ENCODE measurements at places on chromosomes 6 and 20.

DNA sequence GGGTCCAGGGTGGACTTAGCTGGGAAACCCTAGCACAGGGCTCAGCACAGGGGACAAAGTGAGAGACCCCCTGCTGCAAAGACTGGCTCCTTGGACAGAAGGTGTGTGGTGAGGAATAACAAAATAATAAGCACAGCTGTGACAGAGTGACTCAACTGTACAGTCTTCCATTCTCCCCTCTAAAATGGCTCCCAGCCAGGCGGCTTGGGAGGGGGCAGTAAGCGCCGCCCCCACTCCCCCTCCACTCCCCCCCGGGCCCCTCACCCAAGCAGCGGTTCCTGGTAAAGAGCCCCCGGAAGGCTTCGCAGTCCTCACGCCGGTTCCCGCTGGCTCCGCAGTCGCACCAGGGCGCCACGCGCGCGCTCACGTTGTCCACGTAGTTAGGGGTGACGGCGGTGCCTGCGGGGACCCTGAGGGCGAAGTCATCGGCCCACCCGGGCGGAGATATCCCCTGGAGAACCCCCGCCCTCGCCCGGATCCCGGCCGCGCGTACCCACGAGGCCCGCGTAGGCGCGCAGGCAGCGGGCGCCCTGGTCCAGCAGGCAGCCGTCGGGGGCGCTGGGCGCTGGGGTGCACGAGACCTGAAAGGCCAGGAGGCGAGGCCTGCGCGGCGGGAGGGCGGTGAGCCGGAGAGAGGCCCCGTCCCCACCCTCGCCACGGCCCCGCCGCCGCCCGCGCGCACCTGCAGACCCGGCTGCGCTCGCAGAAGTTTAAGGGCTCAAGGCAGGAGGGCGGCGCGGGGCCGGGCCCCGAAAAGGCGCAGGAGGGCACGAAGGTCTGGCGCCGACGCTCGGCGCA, 2.7 kb downstream of the GFRA4 start:
- DNase-seq: no peak

DNA sequence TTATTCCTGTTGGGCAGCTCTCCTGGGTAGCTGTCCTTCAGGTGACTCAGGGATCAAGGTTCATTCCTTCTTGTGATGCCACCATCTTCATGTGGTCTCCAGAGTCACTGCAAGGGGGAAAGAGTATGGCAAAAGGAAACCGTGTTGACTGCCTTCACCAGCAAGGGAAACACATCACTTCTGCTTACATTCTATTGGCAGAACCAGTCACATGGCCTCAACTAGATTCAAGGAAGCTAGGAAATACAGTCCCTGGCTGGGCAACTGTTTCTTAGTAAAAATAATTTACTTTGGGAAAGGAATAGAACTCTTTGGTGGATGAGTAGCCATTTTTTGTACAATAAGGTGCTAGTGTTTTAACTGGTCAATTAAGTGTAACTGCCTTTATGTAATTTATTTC, 5.3 kb downstream of the ANKRD6 start:
- DNase-seq: no peak

DNA sequence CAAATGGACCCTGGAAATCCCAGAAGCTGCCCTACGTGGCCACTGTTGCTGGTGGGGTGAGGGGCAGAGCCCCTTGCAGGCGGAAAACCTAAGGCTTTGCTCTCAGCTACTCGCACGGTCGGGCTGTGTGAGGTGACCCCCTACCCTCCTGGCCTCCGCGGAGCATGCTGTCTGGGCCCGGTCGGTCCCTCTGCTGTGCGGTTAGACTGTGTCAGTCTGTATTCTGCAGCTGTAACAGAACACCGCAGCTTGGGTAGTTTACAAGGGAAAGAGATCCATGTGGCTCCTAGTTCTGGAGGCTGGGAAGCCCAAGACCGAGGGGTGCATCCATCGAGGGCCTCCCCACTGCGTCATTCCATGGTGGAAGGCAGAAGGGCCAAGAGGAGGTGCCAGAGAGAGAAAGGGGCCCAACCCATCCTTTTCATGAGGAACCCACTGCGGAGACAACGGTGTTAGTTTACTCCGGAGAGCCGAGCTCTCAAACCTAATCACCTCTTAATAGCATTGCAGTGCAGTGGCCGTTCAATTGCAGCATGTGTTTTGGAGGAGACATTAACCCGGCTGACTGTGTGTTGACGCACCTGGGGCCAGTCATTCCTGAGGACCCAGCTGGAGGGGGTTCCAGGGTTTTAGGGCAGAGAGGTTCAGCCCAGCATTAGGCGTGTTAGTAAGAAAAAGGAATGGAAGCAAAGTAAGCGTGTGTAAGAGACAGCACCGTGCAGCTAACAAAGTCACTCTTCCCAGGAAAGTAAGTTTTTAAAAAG, 18.3 kb downstream of the COL9A3 start:
- no peak for DNase-seq

GRCh38 chr6:30557683-30557981, 537 bp downstream of the PRR3 start:
- no peak for DNase-seq

DNA sequence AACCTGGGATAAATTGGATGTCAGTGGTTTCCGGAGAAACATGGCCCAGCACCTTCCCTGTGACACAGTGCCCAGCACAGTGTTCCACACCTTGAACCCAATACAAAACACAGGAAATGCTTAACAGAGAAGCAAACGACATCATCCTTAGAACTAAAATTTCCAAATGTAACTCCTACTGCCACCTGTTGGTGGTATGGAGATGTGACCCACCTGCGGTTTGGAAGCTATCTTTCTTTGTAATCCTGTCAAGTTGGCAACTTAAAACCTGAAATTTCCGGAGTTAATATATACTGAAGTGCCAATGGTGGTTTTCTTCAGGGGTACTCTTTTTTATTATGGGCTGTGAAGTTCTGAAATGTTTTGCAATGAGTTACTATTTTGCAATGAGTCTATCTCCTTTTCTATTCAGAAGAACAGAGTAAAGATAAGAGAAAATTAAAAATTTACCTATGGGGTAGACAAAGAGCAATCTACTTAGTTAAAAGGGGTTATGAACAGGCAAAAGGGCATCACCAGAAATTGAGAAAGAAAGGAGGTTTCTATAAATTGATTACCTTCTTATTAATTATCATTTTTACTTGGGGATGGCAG, 658.8 kb downstream of the PTPRT start:
- peak; percentile 3 for DNase-seq

DNA sequence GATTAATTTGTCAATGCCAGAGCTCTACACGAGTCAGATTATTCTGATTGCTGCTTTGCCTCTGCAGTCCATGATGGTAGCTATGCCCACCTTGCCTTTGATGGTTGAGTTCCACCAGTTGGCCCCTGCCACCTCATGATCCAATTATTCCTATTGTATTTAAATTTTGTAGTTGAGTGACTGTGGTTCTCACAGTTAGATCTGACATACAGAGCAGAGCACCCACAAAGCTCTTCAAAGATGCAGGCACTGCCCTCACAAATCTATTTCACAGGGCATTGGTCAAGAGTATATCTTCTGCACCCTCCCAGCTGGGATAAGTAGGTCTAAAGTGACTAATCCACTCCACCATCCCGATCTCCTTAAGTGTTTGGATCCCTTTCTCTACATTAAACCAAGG, 318.8 kb downstream of the EYA4 start:
- no peak for DNase-seq

- no peak for DNase-seq
Observed at GRCh38 chr6:115456848-115457247, 603.8 kb downstream of the FRK start.

DNA sequence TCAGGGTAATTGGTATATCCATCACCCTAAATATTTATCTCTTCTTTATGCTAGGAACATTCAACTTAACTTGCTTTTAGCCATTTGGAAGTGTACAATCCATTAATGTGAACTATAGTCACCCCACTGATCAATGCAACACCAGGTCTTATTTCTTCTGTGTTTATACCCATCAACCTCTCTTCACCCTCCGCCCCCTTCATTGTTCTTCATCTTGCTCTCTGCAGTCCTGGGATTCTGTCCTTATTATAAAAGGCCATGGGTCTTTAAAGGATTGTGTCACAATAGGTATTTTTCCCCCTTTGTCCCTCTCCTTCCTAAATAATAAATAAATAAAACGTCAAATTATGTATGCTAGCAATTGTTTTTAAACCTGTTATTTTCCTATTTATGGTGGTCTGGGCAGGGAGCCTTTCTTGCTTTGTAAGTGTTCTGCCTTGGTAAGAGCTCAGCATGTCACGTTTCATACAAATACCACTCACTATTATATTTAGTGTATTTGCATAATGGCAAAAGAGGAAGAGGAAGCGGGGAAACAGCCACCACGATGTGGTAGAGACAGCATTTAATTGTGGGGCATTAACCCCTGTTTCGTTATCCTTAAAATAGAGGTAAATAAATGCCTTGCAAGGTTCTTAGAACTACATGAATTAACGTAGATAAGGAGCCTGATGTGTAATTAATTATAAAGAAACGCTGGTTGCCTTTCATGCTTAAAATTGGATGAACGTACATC, 1.9 kb downstream of the ABRACL start:
- DNase-seq: no peak
